Midbrain (tissue), 1 donor: ENCODE measurements at places on chromosomes 6 and 20.

GRCh38 chr20:61764471-61765025 is 301.1 kb downstream of the TAF4 start:
- DNase-seq = no peak

GRCh38 chr6:5123296-5124143 is 38.4 kb downstream of the PPP1R3G start:
- no peak for DNase-seq

- no peak for DNase-seq
These were observed 223.4 kb upstream of the TAB2 start for GRCh38 chr6:149094156-149094555.

DNA sequence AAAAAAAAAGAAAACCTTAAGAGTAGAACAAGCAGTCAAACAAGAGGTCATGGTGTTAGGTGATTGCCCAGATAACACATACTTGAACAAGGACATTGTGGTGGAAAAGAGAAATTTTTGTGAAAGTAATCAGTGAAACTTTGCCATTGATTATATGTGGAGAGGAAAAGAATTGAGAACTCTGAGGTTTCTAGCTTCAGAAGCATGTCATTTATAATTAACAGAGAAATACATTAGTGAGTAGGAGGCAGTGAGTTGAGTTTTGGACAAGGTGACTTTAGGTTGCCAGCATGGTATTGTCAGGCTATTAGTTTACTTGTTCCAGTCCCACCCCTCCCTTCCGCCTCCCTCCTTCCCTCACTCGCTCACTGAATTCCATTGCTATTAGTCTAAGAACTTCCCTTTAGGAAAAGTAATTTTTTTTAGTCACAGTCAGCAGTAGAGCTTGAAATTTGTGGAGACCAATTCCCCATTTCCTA is 17.2 kb downstream of the TAB2 start:
- no peak for DNase-seq

DNA sequence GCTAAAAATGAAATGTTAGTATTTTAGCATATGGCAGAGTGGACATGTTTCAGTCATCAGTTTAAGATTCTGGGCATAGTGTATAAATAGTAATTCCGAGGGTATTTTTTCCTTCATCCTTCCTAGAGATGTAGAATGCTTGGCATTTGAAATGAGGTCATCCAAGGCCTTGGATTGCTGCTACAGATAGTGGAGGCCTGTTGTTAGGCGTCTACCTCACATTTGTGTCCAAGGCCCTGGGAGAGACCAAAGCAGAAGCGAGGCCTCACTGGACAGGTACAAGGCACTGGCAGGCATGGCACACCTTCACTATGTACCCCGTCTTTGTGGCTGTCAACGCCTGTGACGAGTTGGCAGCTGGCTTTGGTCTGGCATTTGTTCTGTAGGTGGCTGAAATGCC is 58.0 kb downstream of the DTD1 start:
- no peak for DNase-seq

DNA sequence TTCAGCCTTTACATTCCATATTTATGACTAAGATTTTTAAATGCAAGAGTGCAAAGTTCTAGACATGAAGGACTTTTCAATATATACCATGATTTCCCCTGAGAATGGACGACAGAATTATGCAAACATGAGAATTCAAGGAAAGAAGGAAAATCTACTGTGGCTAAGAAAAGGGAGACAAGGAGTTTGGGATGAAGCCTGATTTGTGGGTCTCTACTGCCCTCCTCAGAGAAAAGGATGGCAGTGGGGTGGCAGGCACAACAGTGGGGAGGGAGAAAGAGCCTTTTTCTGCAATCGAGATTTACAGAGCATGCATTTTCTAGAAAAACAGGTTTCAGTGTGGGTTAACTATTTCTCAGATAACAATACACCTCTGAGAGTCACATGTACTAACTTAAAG is 466.9 kb upstream of the NRSN1 start:
- peak; percentile 73 for DNase-seq

GRCh38 chr6:106906232-106906631 is 68.3 kb downstream of the CD24 start:
- DNase-seq = no peak

- no peak for DNase-seq
These were observed 288.4 kb downstream of the CLIC5 start for GRCh38 chr6:45727228-45727627.

DNA sequence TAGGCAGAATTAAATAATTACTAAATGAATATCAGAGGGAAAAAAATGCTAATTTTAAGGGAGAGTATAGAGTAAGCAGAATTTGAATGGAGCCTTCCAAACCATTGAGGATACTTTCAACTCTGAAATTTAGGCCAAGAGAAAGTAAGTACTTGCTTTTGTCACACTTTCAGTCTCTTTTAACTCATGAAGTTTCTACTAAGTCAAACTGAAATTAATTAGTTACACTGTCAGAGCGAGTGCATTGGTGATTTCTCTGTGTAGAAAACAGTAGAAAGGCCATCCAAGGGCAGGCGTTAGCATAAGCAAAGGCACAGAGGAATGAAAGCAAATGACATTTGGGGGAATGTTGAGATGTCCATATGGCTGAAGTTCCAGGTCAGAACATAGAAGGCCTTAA is 92.9 kb downstream of the PLEKHG1 start:
- no peak for DNase-seq

DNA sequence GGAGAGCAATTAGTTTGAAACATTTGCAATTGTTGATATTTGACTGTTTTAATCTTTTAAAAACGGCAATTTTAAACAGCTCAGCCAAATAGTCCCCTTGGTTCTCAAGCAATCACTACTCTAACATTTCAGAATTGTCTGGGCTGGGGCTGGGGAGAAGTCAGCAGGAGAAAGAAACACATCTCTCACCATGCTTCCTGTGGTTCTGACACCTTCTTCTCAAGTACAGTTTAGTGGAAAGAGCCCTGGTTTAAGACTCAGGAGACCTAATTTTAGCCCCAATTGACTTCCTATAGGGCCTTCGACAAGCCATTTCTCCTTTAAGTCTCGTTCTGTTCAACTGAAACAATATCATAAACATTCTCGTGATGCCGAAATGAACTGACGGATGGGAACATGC is 168.4 kb upstream of the CDYL start:
- DNase-seq = no peak

- DNase-seq = no peak
These were observed 19.5 kb upstream of the TMX4 start for GRCh38 chr20:8039042-8039441.
